ENCODE measurements at places on chromosomes 5 and 9.

GRCh38 chr5:76926329-76927105 lies 26.3 kb upstream of the CRHBP start:
- DNase-seq, result no peak

GRCh38 chr5:113081881-113082546 lies 105.4 kb downstream of the DCP2 start:
- DNase-seq, result no peak

DNA sequence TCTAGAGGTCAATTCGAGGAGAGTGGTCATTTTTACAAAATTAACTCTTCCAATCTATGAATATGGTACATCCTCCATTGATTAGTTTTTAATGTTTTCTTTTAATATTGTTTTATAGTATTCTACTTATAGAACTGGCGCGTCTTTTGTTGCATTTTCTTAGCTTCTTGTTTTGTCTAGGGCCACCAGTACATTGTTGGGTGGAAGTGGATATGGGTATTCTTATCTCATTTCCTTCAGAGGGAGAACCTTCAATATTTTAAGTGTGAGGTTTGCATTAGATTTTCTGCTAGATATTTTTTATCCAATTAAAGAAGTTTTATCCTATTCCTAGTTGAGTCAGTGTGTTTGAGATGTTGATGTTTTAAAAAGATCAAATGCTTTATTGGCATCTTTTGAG lies 69.8 kb downstream of the RPS23 start:
- DNase-seq, result no peak

GRCh38 chr5:180519098-180519497 lies 24.9 kb downstream of the CNOT6 start:
- no peak for DNase-seq

- DNase-seq, result no peak
These were observed 45.6 kb downstream of the USP20 start for GRCh38 chr9:129880654-129881546.

GRCh38 chr9:97737429-97737828 lies 40.3 kb upstream of the XPA start:
- no peak for DNase-seq

- no peak for DNase-seq
These were observed 1.4 kb upstream of the SNX18 start for GRCh38 chr5:54516051-54516655.

DNA sequence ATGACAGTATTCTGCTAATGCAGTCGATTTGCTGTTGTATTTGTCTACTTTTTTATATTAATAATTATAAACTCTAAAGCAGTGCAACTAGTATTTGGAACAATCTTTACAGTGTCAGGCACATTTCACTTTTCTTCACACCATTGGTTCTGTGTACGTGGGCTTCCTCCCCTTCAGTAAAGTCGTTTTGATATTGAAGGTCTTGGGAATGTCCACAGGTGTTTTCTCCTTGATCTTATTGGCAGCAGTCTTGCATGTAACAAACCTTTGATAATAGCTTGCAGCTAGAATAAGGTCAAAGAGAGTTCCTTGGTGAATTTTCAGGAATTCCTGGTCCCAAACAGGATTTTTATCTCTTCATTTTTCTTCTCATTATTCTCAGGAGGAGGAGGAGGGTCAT lies 12.2 kb downstream of the DDX4 start:
- no peak for DNase-seq

GRCh38 chr5:92435781-92436180 lies 1052.7 kb upstream of the ARRDC3 start:
- no peak for DNase-seq

- no peak for DNase-seq
These were observed 22.4 kb upstream of the FCN2 start for GRCh38 chr9:134858051-134858841.

DNA sequence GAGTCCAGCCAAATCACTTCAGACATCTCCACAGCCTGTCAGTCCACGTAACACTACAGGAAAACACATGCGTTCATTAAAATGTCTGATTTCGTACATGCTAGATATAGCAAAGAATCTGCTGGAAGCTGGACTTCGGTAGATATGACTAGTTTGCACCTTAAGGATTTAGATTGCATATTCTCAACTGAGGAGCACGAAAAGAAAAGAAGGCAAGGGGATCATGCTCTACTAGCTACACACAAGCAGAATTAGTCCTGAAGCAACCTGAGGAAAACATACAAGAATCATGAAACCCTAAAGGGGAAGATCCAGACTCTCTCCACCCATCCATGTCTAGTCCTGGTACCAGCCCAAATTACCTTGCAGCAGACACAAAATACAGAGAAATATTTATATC lies 36.1 kb upstream of the SSBP2 start:
- no peak for DNase-seq

GRCh38 chr5:35753500-35753899 lies 103.2 kb upstream of the IL7R start:
- DNase-seq, result no peak

- DNase-seq, result no peak
These were observed 611.0 kb upstream of the KLF4 start for GRCh38 chr9:108100571-108100970.

GRCh38 chr9:137387114-137387890 lies 35.7 kb downstream of the EXD3 start:
- DNase-seq, result peak; percentile 53

DNA sequence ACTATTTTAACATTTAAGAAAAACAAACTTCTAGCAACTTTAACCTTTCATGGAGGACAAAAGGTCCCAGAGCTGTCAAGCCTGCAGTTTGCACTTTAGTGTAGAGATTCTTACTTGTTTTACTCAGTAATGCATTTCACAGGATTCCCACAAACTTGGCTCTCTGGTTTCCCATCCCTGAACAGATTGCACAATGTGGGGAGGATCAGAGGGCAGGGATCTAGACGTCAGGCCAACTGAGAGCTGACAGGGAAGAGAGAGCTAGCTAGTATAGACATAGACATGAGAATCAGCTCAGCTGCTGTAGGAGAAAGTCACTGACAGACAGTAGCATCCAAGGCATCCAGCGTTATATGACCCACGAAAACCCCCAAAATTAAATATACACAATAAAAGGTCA lies 20.9 kb upstream of the BNIP1 start:
- no peak for DNase-seq

GRCh38 chr5:17186256-17186655 lies 31.2 kb upstream of the BASP1 start:
- no peak for DNase-seq

DNA sequence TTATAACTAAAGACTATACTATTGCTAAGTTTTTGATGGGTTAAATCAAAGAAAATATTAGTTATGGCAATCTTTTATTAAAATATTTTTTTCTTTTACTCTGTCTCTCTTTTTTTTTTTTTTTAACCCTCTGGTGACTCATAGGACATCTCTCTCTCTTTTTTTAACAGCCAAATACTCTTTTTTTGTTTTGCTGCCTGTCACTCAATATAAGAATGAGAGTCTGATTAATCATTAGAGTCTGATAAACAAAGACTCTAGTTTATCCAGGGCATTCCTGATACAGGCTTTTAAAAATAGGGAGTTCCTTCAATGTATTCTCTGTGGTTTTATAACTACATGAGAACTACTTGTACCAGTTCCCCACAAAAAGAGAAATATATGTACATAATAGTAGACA lies 77.3 kb downstream of the SLC38A9 start:
- no peak for DNase-seq

- peak; percentile 45 for DNase-seq
These were observed at the start of gene GLRA1 for GRCh38 chr5:151924564-151925301. Gene GLRA1 (minus strand): TSS chr5:151924851. CDS start chr5:151924549, 302 bp downstream.

- no peak for DNase-seq
These were observed 46.1 kb upstream of the CER1 start for GRCh38 chr9:14768405-14769229.

- DNase-seq, result no peak
These were observed 126.1 kb upstream of the IFNE start for GRCh38 chr9:21608200-21608599.

DNA sequence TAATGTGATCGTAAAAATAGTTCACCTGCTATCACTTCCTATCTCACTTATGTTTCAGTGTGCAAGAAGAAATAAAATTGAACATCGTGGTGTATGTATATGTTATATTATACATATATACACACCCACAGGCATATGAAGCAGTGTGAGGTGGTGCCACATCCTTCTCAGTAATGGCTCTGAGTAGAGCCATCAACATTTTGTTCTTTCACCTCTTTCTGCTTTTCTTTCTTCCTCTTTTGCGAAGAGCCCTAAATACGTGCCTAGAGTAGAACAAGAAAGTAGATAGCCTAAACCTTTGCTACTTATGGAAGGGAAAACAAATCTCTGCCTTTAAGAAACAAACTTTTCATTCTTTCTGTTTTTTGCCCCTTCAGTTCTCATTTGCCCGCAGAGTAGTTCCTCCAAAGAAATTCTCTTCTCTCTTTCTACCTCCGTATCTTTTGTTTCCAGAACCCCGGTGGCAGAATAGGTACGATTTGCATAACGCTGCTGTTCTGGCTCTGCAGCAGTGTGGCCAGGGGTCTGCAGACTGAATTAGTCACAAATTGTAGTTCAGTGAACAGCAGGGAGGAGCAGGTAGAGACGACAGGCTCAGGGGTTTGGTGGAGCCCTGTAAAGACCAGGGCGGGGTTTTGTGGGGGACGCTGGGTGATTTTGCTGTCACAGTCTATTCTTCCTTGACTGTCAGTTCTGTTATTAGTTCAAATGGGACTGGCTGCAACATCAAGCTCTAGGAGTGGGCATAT lies 40.5 kb upstream of the PJA2 start:
- DNase-seq, result no peak

DNA sequence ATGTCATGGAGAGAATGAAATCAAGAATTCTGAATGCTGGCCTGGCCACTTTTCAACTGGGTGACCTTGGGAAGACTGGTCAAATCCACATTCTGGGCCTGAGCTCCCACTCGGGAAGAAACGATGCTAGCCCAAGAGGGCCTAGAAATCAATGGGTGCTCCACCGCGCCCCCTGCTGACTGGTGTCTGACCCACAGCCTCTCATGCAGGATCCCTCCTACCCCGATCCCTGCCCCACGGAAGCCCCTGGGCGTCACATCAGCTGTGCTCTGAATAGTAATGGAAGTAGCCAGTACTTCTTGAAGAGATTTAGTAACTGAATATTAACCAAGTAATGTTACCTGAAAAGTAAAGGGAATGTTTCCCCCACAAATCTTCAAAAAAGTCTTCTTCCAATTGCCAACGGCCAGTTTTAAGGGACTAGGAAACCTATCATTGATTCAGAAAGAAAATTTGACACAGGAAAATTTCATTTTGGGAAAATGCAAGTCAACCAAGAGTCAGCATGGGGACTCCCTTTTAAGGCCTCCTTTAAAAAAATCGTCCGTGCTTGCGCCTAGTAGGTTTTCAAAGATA lies 43.9 kb downstream of the CRB2 start:
- no peak for DNase-seq

- DNase-seq, result no peak
These were observed 129.3 kb downstream of the SEMA6A start for GRCh38 chr5:116445311-116445710.

- DNase-seq, result no peak
These were observed 721.0 kb downstream of the NR2F1-AS1 start for GRCh38 chr5:92860061-92860460.

- DNase-seq, result no peak
These were observed 159.7 kb upstream of the SEMA6A start for GRCh38 chr5:116733991-116734975.

DNA sequence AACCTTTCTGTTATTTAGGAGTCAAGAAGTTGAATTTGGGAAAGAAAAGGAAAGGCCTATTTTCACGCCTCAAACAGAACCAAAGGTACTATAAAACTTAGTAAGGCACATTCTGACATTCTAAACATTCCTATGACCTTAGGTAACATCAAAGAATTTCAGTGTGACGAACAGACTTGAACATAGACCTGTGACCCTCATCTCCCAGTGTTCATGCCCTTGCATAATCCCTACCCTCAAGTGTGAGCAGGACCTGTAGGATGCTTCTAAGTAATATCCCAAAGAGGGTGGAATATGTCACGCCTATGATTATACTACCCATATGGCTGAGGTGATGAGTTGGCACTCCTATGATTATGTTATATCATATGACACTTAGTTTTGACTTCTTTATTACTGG lies 540.9 kb downstream of the KIF4B start:
- no peak for DNase-seq

DNA sequence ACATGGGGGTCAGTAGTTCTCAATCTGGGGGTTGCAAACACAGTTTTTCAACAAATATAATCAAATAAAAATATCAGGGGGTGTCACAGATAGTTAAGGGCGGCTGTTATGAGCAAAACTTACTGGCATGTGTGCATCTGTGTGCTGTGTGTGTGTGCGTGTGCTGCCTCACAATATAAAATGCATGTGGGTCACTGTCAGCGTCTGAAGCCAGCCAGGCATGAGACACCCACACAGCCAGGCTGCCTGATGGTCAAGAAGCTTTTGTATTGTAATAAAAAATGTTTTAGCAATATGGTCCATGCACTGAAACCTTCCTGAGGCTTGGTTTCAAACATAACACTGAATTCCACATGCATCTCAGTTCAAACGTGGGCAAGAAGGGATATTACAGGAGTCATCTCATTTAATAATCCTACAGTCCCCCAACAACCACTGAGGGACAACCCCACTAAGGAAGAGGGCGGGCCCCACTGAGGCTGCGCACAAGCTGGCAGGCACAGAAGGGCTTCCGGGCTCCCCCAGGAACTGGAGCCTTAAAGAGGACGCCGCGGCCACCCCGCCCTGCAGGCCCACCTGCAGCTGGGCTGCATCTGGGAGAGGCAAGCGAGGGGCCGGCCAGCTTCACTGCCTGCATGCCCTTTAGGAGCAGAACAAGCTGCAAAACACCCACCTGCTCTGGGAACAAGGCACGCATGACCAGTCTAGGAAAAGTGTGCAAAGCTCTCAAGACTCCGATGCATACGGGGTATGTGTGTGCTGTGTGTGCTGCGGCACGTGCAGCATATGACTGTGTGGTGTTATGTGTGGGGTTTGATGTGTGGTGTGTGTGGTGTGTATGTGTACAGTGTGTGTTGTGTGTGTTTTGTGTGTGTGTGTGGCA lies 14.1 kb downstream of the SEMA4D start:
- DNase-seq, result peak; percentile 81

- no peak for DNase-seq
These were observed 210.1 kb downstream of the TARS1 start for GRCh38 chr5:33650911-33651310.

DNA sequence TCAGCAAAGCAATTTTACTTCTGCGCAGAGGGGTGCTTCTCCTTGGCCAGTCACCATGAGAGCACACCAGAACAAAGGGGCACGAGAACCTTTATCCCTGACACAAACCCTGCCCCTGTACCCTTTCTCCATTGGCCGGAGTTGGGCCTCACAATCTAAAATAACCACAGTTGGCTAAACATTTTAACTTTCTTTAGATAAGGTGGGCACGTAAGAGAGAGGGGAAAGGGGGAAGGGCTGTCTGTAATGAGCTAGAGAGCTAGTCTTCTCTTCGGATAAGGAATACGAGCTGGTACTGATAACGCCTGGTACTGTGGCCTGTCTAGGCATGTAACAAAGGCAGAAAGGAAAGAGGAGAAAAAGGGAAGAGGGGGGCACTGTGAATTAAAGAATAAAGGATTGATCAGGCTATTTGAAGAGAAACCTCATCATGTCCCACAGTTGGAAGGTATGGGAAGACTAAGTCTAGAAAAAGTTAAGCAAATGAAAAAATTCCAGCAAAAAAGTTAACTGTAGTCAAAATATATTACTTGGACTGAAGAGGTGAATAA lies 1.8 kb upstream of the IARS1 start:
- no peak for DNase-seq

GRCh38 chr5:108420158-108420557 lies 38.3 kb upstream of the FBXL17 start:
- no peak for DNase-seq

Data from CD8-positive, alpha-beta T cell (primary cell).